ENCODE measurements at places on chromosomes 5 and 9.
A peak's percentile ranks its signal among the peaks of the same experiment; 100 is the strongest.

GRCh38 chr5:39891376-39891775 is 466.6 kb upstream of the DAB2 start:
- no peak for DNase-seq

- DNase-seq: no peak
Measured at GRCh38 chr9:1979741-1980367, 35.3 kb upstream of the SMARCA2 start.

DNA sequence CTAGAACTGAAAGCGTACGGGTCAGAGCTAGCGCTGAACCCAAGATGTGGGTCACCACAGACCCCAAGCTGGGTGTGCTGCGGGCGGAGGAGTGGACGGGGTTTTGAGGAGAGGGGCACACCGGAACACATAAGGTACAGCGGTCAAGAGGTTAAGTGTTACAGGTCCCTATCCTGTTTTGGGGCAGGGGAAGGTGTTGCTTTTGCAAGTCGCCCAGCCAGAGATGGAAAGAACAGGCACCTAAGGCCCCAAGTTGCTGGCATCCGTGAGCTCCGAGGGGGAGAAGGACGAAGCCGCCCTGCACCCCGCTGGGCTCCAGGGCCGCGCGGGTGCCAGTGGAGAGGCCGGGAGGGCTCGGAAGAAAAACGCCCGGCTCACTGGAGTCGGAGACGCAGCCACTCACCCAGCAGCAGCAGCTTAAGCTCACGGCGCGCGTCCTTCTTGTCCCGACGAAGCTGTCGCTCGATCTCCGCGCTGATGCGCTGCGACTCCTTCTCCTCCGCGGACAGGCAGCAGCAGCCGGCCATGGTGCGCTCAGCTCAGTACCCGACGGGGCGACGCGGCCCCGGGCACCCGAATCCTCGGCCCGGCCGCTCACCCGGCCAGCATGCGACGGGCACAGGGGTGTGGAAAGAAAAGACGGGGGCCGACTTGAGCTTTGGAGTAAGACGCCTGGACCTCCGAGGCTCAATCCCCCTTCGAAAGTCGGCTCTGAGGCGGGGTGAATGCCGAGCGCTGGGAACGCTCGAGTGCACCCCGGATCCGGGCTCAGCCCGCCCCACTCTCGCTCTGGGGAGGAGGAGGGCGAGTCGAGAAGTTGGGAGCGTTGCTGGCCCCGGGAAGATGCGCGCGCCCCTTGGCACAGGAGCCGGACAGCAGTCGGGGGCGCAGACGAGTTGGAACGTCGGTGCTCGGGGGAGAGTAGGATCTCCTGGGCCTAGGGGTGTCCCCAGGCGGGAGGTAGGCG is 572 bp downstream of the GNA14 start:
- no peak for DNase-seq

DNA sequence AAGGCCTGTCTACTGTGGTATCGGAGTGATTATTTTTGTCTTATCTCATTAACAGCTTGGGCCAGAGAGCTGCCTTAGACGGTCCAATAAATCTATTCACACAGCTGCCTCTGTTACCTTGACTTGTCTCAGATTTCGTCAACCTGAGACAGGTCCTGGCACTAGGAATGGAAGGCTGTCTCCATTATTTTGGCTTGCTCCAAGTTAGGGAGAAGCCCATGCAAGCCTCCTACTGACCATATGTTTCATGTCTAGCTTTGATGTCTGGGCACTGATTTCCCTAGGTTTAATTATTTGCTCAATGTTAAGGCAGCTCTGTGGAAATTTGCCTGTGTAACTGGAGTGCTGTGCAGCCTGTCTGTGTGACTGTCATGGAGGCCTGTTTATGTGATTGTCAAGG is 12.4 kb upstream of the RALGPS1 start:
- DNase-seq: no peak

DNA sequence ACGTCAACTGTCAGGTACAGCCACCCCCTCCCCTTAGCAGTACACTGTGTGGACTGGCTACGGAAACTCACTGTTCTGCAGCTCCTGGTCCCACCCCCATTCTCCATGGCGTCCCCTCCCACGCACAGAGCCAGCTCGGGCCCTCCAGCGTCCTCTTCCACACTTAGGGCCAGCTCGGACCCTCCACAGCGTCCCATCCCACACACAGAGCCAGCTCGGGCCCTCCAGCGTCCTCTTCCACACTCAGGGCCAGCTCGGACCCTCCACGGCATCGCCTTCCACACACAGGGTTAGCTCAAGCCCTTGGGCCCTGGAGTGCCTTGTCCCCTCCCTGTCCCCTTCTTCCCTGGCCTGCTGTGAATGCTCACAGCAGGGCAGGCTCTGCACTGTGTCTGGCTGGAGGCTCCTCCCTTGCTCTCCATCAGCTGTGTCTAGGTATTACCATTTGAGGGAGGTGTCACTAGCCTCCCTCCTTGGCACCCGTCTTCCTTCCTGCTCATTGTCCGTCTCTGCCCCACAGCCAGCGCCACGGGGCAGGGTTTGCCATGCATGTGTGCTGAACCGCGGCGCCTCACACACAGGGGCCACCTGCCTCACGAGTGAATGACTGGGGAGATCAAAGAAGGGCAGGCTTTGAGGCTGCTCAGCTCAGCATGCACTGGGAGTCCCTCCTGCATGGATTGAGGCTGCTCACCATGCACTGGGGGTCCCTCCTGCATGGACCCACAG is 78.5 kb upstream of the CACNA1B start:
- DNase-seq: no peak

DNA sequence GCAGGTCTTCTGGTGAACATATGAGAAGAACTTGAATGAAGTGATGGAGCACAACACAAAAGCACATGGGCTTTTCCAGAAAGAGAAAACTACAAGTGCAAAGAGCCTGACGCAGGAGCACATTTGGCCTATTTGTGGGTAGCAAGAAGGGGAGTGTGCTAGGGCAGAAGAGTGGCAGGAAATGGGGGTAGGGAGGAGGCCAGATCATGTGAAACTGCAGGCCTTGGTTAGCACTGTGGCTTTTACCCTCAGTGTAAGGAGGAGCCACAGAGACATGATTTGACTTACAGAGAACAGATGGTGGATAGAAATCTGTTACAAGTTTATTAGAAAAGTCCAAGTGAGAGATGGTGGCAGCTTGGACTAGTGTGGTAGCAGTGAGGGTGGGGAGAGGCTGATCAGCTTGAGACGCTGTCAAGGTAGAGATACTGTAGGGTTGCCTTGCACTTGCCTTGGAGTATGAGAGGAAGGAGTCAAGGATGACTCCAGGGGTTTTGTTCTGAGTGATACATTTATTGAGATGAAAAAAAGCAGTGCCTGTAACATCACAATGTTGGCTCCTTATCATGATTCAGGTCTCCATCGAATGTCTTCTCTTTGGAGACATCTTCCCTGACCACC is 126.7 kb downstream of the PPP2R2B start:
- no peak for DNase-seq

DNA sequence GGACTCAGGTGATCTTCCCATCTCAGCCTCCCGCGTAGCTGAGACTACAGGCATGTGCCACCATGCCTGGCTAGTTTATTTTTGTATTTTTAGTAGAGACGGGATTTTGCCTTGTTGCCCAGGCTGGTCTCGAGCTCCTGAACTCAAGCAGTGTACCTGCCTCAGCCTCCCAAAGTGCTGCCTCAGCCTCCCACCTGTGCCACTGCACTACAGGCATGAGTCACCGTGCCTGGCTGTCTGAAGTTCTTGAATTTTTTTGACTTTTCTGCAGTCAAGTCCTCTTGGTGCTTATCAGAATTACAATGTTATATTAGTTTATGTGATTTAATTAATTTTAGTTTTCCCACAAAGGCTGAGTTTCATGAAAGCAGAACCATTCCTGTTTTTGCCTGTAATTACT is 9.8 kb downstream of the SPIN1 start:
- DNase-seq: no peak

DNA sequence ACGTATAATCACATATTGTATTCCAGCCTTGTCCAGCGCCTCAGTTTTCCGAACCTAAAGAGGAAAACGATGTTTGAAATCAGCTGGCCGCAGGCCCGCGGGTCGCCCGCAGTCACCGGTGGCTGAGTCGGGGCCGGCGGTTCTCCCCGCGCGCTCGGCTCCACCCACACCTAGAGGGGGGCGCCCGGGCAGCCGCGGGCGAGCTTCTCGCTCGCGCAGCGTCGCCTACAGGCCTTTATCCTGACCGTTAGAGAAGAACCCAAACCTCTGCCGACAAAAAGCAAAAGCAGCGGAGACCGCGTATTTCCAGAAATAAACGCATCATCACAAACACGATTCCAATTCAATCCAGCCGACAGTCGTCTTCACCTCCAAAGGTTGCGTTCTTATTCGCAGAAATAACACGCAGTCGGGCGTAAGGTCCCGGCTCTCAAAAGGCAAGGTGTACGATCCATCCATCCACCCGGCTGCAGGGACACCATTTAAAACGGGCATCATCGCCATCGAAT is 725 bp upstream of the NIPBL start:
- DNase-seq: peak; percentile 77

DNA sequence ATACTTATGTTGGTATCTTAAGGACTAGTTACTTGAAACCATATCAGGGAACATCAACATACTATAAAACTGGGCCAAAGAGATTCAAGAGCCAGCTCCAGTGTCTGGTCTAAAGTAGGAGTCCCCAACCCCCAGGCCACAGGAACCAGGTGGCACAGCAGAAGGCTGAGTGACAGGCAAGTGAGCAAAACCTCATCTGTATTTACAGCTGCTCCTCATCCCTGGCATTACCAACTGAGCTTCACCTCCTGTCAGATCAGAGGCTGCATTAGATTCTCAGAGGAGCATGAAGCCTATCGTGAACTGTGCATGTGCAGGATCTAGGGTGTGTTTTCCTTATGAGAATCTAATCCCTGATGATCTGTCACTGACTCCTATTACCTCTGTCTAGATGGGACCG is 581.6 kb upstream of the CDH9 start:
- DNase-seq: no peak

GRCh38 chr9:131323629-131324028 is 34.1 kb downstream of the PLPP7 start:
- no peak for DNase-seq

GRCh38 chr5:158910782-158911692 is 188.7 kb downstream of the EBF1 start:
- no peak for DNase-seq

GRCh38 chr5:121805911-121806310 is 45.8 kb upstream of the FTMT start:
- no peak for DNase-seq

GRCh38 chr9:93827545-93828330 is 127.4 kb downstream of the BARX1 start:
- DNase-seq: no peak

GRCh38 chr9:134455537-134455933 is 129.3 kb downstream of the RXRA start:
- DNase-seq: no peak

GRCh38 chr5:52013523-52013922 is 630.3 kb downstream of the ISL1 start:
- peak; percentile 98 for DNase-seq

- no peak for DNase-seq
Measured at GRCh38 chr5:75951716-75952115, 131.5 kb upstream of the SV2C start.

- no peak for DNase-seq
Measured at GRCh38 chr5:96049398-96050272, 88.0 kb upstream of the ELL2 start.

DNA sequence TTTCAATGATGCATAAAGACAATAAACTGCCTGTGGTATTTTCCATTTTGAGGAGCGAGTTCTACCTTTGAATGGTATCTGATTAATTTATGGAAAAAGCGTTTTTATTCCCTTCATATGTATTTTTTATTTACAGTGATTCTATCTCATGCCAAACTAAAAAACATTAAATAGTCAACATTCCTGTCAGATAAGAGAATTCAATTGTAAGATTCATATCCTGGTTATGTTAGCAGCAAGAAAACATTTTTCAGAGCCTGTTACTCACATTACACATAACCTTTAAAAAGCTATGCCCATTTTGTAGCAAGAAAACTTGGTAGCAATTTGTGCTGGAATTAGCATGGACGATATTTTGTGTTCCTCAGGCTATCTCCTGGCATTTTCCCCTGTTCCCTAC is 55.1 kb upstream of the PRLR start:
- no peak for DNase-seq

GRCh38 chr9:112112519-112112918 is 62.6 kb downstream of the SUSD1 start:
- no peak for DNase-seq

DNA sequence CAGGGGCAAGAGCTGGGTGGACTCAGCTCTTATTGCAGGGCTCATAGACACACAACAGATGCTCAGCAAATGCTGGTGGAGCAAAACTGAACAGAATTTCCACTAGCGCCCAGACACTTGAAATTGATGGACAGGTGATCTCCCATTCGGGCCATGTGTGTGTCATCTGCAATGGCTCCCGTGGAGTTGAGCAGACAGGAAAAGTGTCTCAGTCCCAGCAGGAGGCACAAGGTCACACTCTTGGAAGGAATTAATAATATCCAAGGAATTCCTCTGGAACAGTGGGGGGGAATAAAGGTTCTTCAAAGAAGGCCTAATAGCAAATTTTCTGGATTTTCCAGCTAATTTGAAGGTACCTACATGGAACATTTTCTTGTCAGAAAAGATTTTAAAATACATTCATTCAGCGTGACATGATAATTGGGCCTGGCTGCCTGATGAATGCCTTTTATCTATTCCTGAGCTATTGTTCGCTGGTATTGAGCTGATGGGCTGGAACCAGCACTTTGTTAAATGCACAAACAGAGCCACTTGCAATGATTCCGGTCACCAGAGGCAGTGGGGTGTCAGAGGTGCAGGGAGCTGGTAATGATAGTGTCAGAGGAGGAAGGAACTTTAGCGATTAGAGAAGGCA is 31.5 kb upstream of the ALDH1B1 start:
- no peak for DNase-seq

- DNase-seq: no peak
Measured at GRCh38 chr5:139651043-139651834, 3.1 kb downstream of the CXXC5 start.

- peak; percentile 71 for DNase-seq
Measured at GRCh38 chr5:119323601-119324000, 32.2 kb upstream of the TNFAIP8 start.

DNA sequence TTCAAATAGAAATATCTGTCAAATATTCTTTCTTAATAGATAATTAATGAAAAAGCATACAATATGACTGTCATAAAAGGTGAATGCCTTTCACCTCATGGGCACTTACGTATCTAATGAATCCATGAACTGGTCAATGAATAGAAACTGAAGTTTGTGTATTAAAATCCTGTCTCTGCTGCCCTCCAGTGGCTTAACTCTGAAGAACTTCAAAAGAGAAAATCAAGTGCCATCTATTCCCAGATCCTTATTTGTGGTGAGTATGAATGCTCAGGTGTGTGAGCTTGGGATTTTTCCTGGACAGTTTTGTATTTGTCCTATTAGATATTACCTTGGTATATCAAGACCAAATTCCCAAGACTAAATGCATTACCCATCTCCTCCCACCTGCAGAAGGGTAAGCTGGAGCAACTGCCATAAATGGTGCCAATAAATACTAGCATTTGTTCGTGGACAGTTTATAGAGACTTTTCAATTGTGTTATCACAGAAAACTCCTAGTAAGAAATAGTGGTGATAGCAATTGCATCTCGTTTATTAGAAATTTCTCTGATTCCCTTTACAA is 44.0 kb upstream of the SVEP1 start:
- DNase-seq: peak; percentile 38
